ENCODE measurements at places on chromosomes 4 and X.

DNA sequence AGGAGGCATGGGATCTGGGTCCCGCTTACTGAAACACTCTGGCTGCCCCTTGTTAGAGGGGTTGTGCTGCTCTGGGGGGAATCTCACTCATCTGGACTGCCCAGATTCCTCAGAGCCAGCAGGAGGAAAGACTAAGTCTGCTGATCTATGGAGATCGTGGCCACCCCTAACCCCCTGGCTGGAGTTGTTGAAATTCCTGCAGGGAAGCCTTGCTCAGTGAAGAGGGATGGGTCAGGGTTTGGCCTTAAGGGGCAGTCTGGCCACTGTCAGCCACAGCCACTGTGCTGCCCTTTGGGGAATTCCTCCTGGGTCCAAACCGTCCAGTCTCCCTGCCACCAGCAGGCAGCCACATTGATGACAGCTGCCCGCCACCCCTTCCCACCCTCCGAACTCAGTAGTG is 362.0 kb upstream of the AMOT start:
- DNase-seq = no peak

DNA sequence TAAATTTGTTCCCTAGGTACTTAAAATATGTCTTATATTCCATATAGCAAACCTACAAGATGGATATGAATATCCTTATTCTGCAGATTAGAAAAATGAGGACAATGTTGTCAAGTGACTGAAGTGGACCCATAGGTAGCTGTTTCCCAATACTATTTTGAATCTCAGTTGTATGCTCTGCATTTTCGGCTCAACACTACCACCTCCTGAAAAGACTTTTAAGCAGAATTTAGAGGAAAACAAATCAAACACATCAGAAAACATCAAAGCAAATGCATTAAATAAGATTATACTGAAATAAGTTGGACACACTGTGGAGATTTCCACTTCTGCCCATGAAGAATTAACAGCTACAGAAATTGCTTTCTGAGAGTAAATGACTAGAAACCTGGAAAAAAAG is 488.7 kb downstream of the TRIML1 start:
- DNase-seq = no peak

DNA sequence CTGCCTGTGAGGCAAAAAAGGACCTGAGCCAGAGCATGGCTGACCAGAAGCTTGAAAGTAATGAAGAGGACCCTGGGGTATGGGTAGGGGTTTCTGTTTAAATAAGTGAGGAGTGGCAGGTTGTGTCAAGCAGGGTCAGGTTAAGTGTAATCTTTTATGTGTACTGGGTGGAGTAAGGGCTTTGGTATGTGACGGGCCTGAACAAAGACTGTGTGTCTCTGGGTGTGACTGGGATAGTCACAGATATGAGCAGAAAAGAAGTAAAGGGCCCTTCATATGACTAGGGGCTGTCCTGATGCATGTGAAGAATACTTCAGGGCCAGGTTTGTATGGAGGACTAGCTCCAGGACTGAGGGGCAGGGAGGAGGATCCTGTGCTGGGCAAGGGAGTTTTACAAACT is 82.4 kb downstream of the ITIH6 start:
- DNase-seq = no peak

DNA sequence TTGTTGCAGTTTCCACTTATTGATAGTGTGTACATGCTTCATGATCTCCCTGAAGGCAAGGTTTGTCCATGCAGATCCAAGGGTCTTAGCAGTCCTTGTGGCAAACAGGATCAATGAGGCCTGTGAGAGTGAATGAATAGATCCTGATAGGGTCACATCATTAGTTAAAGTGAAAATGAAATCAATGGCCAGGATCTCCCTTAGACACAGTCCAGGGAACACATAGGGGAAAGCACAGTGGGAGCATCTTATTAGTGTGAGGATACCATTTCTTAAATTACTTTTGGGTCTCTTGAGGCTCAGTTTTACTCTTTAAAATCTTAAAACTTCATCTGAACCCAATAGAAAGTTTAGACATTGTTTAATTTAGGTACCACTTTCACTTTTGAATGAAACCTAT is 59.3 kb downstream of the ARHGAP6 start:
- no peak for DNase-seq

DNA sequence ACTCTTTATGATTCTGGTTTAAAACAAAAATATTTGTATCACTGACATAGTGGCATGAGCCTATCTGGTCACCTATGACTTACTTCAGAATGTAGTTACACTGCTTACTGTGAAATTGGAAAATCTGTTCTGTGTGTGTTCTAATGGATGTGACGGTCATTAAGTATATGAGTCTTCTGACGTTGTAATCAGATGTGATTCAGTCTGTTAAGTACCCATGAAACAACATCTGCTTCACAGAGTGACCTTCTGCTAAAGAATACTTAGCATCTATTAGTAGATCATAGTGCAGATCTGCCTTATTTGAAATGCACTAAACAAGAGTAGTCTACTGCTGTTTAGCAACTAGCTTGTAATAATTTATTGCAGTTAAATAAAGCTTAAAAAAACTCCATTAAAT is 317.1 kb downstream of the DCTD start:
- no peak for DNase-seq
